IMR-90 (cell line): ENCODE measurements at places on chromosomes 4 and X. TPM values are rescaled to one million over a fixed set of nuclear protein-coding genes. Genes with fewer than 3 reads are reported as not detected.
A peak's percentile ranks its signal among the peaks of the same experiment; 100 is the strongest.

Gene DCAF12L1
- total RNA-seq, result not detected in 2 replicates

Gene ADAD1
- total RNA-seq, result not detected in 2 replicates

Gene CLCN4
- total RNA-seq, result 3.9 and 4.5 TPM in 2 replicates

Gene KIT
- total RNA-seq, result 5.9 and 6.9 TPM in 2 replicates

DNA sequence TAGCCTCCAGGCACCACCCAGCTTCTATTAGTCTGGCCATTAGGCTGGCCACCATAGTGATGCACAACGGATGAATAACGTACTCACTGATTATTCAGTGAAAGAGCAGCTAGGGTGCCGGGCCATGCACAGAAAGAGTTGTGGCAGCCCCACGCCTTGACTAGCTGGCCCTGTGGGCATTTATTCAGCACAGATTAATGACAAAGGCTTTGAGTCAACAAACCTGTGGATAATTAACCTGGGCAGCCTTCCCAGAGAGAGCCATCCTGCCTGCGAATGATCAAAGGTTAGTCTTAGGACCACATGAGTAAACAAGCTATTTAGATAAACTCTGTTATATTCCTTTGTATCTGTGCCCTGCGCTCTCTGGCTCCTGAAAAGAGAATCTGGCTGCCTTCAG is 37.2 kb downstream of the MAP9 start:
- DNase-seq, result no peak
- H3K27me3 ChIP-seq, result no peaks in the 10 kb centered on the region
- no peak overlapping the region for H3K27ac ChIP-seq
- no peaks in the 10 kb centered on the region for H3K4me1 ChIP-seq

GRCh38 chr4:88108747-88109122 is 49.7 kb downstream of the ABCG2 start:
- peaks cover 11% of the 10 kb centered on the region for H3K4me1 ChIP-seq
- H3K36me3 ChIP-seq, result no peaks in the 10 kb centered on the region
- peak; percentile 53 for DNase-seq
- H3K27ac ChIP-seq, result no peak overlapping the region
